ENCODE measurements at places on chromosomes 16 and 17.

GRCh38 chr16:3085868-3086595 lies 13.1 kb downstream of the ZSCAN10 start:
- DNase-seq, result no peak

- no peak for DNase-seq
Observed at GRCh38 chr17:44904001-44904984, 5.0 kb upstream of the EFTUD2 start.

DNA sequence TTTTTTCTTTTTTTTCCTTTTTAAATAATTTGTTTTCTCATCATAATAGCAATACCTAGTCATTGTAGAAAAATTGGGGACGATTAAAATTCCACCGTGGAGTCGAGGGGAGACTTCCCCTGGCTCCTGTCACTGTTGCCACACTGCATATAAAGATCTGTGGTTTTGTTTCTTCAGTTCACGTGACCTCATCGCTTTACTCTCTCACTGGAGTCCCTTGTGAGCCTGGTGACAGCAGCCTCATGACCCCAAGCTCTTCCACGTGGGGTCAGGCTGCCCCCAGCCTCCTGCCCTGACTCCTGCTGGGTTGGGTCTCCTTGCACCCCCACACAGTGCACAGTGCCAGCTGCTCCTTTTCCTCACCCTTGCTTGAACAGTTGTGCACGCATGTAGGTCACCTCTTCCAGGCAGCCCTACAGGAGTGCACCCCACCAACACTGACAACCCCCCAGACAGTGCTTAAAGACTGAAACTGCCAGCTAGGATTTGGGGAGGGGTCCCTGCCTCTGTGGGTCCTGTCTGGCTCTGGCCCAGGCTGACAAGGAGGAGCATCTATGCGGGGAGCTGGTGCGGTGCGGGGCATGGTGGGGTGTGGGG lies 7.3 kb upstream of the METRNL start:
- no peak for DNase-seq

GRCh38 chr16:78227855-78228254 lies 128.4 kb downstream of the WWOX start:
- no peak for DNase-seq

DNA sequence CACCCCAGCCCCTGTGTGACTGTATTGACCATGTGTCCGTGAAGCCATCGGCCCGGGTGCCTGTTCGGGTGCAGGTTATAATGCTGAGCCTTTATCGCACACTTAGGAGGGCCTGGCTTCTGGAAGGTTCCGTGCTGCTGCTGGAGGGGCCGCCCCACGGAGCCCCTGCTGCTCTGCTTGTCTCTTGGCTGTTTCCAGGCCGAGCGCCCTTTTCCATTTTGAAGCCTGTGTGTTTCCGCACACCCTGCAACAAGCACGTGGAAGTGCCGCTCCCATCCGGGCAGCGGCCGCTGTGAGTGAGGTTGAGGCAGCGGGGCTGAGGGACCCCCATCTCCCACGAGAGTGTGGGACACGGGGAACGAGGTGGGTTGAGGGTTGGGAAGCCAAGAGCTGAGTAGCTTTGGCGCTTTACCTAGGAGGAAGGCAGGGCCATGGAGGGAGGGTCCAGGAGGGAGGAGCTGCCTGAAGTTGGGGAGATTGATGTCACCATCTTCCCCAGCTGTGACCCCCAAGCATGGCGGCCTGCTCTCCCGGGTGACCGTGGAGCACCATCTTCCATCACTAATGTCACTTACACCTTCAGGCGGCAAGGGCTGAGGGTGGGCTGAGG lies 200.1 kb upstream of the GSE1 start:
- DNase-seq, result no peak

DNA sequence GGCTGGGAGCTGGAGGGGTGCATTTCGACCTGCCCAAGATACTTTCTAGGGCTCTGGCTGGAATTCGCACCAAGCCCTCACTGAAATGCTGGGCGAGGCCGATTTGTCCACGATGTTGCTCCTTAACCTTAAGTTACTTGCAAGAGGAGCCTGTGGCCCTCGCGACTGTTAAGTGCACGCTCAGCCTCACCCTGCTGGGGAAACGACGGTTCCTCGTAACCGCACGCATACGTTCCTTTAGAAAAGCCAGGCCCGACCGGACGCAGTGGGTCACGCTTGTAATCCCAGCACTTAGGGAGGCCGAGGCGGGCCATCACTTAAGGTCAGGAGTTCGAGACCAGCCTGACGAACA lies 607 bp upstream of the NCOR1 start:
- peak; percentile 49 for DNase-seq

DNA sequence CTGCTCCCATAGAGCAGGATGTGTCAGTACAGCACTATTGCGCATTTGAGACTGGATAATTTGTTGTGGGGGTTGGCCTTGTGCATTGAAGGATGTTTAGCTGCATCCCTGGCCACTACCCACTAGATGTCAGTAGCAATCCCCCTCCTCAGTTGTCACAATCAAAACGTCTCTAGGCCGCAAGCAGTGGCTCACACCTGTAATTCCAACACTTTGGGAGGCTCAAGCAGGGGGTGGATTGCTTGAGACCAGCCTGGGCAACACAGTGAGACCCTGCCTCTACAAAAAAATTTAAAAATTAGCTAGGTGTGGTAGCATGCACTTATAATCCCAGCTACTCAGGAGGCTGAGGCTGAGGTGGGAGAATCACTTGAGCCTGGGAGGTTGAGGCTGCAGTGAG lies 48.4 kb downstream of the CENPV start:
- DNase-seq, result no peak

DNA sequence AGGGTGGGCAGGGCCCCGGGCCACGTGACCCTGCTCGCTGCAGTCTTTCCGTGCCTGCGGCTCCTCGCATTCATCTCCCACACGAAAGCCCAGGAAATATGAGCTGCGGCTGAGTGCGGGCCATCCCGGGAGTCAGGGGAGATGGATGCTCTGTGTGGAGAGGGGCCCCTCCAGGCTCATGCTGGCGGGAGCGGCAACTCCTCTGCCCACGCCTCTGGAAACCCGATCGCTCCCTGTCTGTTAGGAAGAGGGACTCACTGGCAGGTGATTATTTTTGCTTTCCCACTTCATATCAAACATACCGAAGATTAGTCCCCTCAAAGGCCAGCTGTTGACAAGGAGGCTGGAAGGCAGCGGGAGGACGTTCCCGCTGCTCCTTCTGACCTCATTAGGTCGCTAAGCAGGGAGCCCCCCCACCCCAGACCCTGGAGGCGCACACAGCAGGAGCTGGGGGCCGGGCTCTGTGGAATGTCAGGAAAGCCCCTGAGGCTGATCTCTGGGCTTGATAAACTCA lies 228.5 kb downstream of the FOXL1 start:
- no peak for DNase-seq

GRCh38 chr16:84281074-84281473 lies 13.6 kb upstream of the WFDC1 start:
- no peak for DNase-seq

DNA sequence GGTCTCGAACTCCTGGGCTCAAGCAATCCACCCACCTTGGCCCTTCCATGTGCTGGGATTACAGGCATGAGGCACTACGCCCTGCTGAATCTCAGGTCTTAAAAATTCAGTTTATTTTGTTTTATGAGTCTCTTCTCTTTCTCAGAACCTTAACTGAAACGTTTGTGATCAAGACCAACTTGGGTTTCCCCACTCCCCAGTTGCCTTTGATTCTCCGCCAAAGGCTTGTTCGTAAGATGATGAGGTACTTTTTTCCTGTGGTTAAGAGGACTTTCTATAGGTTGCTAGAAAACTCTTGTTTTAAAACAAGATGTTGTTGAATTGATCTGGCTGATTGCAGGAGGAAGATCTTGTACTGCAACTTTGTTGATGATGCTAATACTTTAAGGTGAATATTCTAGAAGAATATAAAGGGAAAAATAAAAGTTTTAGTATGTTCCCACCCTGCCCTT lies 11.7 kb downstream of the ABCC1 start:
- no peak for DNase-seq

DNA sequence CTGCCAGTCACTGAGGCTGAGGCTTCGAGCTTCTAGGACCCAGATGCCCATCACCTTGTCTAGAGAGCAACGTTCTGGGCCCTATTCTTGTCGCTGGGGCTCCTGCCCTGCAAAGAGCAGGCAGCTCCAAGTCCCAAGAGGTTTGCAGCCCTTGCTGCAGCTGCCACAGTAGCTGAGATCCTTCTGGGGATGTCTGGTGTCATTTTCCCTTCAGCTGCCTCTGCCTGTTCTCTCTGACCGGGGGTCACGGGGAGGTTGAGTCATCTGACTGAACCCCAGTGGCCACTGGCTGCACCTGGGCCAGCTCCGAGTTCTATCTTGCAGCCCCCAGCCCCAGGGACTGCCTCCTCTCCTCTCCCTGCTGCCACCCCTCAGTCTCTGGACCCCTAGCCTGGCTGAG lies 4.9 kb downstream of the WSCD1 start:
- no peak for DNase-seq

- no peak for DNase-seq
Observed at GRCh38 chr17:57675427-57676387, 69.4 kb downstream of the CCDC182 start.

GRCh38 chr17:61476476-61477203 lies 24.4 kb downstream of the TBX4 start:
- DNase-seq, result no peak

DNA sequence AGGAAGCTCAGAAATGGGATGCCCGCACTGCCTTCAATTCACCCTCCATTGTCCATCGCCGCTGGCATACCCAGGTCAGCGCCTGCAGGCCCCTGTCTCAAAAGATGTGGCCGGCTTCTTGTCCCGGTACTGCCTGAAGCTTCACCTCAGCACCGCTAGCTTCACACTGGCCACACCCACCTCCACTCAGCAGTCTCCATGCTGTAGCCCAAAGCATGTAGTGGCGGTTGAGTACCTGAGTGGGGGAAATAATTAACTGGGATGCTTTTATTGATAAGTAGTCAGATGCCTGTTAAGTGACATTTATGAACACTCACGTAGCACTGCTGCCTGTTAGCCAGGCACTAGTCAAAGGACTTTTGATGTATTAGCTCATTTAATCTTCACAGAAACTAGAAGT lies 143.2 kb downstream of the RPTOR start:
- no peak for DNase-seq

GRCh38 chr16:50478773-50479149 lies 69.4 kb upstream of the NKD1 start:
- no peak for DNase-seq

GRCh38 chr16:85461022-85461813 lies 151.9 kb upstream of the GSE1 start:
- DNase-seq, result no peak

- DNase-seq, result no peak
Observed at GRCh38 chr17:81202318-81202717, 20.4 kb downstream of the CEP131 start.

GRCh38 chr17:38875477-38876075 lies 5.7 kb downstream of the LASP1 start:
- DNase-seq, result no peak

GRCh38 chr16:28171816-28172215 lies 39.9 kb downstream of the XPO6 start:
- DNase-seq, result no peak

DNA sequence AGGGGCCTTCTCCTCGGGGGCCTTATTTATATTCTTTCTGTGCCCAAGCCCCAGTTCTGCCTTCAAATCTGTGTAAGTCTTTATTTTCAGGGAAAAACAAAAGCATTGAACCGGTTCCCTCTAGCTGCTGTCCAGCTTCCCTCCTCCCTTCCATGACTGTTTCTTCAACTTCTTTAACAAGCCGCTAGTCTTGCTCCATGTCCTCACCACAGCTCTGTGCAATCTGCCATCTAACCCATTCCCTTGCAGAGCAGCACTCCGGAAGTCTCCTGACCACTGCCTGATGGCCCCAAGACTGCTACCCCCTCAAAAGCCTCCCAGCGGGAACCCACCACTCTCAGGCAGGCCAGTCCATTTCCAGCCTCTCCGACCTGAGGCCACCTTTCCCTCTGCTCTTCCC lies 16.9 kb downstream of the EMC8 start:
- no peak for DNase-seq

- peak; percentile 7 for DNase-seq
Observed at GRCh38 chr17:2929881-2930533, 133.4 kb downstream of the OR1D5 start.

DNA sequence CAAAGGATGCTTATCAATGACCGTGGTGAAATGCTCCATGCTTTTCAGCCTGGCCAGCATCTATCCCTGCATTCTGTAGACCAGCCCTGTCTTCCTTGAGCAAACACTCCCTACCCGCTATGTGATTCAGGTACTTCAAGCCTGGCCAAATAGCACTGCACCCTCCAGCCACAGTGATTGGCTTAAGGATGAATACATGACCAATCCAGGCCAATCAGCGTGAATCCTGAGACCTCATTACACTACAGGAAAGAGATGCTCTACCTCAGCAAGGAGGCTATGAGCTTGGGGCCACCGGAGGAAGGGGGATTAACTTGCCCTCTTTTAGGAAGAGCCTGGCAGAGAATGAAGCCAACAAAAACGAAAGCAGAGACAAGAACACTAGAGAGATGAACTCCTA lies 162.5 kb downstream of the ZNF423 start:
- DNase-seq, result no peak

- DNase-seq, result no peak
Observed at GRCh38 chr17:32806646-32807045, 70.3 kb downstream of the MYO1D start.

GRCh38 chr16:6343157-6343556 lies 989.5 kb upstream of the RBFOX1 start:
- DNase-seq, result no peak

DNA sequence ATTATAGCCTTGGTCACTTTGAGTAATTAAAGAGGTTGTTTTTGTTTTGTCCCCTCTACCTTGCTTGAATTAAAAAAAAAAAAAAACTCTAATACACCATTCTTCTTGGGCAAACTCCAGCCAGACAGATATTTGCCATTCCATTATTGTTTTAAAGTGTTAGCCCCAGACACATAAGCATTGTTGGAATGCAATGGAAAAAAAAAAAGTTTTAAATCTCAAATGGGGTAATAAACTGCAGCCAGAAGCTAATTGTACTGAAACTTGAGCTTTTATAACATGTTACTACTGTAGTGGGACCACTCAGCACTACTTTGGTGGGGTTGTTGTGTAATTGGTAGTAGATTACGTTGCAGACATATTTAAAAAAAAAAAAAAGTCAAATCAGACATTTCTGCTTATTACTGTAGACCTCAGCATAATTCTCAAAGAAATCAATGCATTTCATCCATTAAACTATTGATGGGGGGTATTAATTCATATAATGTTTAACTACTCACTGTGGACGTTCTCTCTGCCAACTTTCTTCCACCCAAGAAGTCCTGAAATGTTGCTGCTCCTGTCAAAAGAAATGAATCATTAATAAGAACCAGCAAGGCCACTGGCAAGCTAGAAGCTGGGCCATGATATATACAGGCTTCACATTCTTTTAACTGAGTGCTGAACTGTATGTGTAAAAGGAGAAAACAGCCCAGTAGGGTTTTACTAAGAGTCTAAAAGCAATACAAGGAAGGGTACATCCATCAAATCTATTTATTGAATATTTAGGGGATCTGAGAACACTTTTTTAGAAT lies 626.6 kb upstream of the SOX9 start:
- DNase-seq, result no peak

- DNase-seq, result no peak
Observed at GRCh38 chr17:28333083-28333746, 2.1 kb downstream of the IFT20 start.

DNA sequence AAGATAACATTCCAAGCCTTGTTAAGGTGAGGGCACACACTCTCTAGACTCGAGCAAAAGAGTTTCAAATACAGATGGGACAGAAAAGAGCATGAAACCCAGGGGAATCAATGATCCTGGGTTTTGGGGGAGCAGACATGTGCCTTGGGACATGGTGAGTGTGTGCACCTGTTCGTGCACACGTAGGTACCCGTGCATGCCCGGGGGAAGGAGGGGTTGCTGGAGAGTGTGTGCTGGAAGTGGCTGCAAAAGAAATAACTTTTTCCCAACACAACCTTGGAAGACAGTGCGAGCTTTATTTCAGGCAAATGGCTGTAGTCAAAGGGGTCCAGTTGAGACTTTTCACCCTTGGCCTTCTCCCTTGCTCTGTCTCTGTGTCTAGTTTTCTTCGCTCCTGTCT lies 62.6 kb downstream of the C16orf78 start:
- DNase-seq, result no peak
